Activated CD8-positive, alpha-beta memory T cell treated with anti-CD3 and anti-CD28 coated beads, Interleukin-2, amount 10 ng/mL, durations not matched to agents 7 days and 5 days (primary cell): ENCODE measurements at places on chromosomes 2 and 18.

- no peak for DNase-seq
- no peaks in the 10 kb centered on the region for H3K4me1 ChIP-seq
- H3K4me3 ChIP-seq = no peak overlapping the region
- no peak overlapping the region for H3K27ac ChIP-seq
Observed at GRCh38 chr2:206368933-206369569, 74.3 kb upstream of the ADAM23 start.

DNA sequence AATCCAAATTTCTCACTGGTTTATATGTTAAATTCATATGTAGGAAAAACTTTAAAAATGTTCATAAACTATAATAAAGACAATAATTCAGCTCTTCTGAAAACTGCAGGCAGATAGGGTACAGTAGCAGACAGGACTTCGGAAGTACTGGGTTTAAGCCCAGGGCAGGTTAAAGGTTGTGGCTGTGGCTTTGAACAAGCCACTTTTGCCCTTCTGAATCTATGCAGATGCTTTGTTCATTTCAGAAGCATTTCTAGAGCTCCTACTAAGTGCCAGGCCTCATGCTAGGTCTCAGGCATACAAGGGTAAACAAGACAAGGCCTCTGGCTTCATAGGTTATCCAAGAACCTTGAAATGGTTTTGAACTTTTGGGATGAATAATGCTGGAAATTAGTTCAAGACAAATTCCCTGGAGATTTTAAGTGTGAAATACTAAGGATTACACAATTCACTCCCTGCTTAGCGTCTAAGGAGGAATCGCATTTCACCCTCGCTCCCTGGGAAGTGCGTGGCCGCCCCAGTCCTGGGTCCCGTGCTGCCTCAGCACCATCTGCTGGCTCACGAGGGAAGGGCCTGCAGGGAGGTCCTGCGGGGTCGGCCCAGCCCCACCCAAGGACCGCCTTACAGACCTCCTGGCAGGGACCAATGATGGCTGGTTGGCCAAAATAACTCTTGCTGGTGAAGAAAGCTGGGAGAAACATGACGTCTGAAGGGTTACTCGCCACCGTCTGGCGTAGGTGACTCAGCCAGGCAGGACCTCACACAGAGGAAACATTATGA is 67.7 kb upstream of the L3MBTL4 start:
- H3K27me3 ChIP-seq = no peaks in the 10 kb centered on the region
- no peak overlapping the region for H3K4me3 ChIP-seq
- H3K4me1 ChIP-seq = no peaks in the 10 kb centered on the region
- no peak for DNase-seq

- no peaks in the 10 kb centered on the region for H3K4me1 ChIP-seq
- no peaks in the 10 kb centered on the region for H3K36me3 ChIP-seq
- no peak overlapping the region for H3K27ac ChIP-seq
- no peak overlapping the region for H3K4me3 ChIP-seq
Observed at GRCh38 chr2:37798315-37799005, 126.6 kb upstream of the RMDN2 start.

DNA sequence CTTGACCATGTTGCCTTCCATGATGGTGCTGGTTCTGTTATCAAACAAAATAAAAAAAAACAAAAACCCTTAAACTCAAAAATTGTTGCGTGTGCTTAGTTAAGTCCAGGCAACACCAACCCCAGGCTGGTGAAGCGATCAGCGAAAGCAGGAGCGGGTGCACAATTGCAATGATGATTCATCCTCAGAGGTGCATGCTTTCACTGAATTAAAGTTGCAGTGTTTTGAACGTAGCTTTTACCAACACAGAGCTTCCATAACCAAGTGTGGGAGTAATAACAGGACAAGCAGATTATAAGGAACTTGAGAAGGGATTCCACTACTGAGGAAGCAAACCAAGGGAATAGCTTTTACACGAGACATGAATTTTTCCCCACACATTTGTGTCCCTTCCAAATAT is 39.7 kb upstream of the RAPH1 start:
- DNase-seq = no peak
- H3K4me1 ChIP-seq = peaks cover 21% of the 10 kb centered on the region
- peaks cover 66% of the 10 kb centered on the region for H3K27me3 ChIP-seq
- peaks cover 15% of the 10 kb centered on the region for H3K36me3 ChIP-seq
- H3K4me3 ChIP-seq = no peak overlapping the region

DNA sequence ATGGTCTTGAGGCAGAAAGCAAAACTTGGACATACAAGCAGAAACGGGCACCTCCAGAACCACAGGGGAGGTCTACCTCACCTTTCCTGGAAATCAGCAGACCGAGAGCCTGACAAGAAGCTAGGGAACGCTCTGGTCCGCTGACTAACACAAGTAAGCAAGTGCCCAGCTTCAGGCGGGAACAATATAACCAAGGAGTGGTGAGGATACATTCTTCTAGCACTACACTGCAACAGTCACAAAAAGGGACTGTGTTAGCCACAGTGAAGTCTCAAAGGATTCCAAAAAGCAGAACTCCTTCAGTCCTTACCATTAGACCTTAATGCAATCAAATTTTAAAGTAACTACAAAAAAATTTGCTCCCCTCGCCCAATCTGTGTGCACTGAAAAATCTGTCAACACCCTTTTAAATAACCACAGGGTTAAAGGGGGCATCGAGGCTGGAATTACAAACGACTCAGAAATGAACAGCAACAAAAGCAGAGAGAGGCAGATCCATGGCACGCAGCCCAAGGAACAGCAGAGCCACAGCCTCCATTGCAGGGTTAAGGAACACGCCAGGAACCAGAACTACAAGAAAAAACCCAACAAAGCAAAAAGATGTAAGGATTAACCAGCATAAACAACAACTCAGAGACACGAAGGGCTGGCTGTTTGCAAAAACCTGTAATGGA is 7.1 kb downstream of the THAP4 start:
- H3K36me3 ChIP-seq = peaks cover 5% of the 10 kb centered on the region
- DNase-seq = no peak
- H3K4me3 ChIP-seq = no peak overlapping the region
- H3K27ac ChIP-seq = no peak overlapping the region

DNA sequence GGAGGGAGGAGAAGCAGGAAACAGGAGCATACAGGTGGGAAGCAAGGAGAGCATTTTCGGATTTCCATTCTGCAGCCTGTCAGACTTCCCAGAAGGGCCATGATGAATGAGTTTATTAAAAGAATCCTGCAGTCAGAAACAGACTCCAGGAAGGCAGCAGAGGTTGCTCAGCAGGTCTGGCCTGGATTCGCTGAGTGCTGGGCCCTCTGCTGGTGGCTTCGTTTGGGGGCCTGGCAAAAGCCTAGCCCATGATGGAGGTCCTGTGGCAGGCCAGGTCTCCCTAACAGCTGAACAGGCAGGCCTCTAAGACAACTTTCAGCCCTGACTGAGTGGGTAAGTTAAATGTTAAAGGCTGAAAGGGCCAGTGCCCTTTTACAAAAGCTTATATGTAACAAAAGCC is 108.2 kb upstream of the CAPN13 start:
- H3K4me3 ChIP-seq = no peak overlapping the region
- no peak overlapping the region for H3K27ac ChIP-seq
- H3K36me3 ChIP-seq = no peaks in the 10 kb centered on the region
- DNase-seq = no peak
- H3K27me3 ChIP-seq = no peaks in the 10 kb centered on the region

GRCh38 chr2:25285265-25286024 is 56.3 kb downstream of the DNMT3A start:
- peak overlapping the region; percentile 61 for H3K4me3 ChIP-seq
- peak overlapping the region; percentile 98 for H3K27ac ChIP-seq
- DNase-seq = no peak
- H3K4me1 ChIP-seq = peaks cover 36% of the 10 kb centered on the region

- H3K36me3 ChIP-seq = no peaks in the 10 kb centered on the region
- no peak overlapping the region for H3K4me3 ChIP-seq
- DNase-seq = no peak
- peaks cover 3% of the 10 kb centered on the region for H3K27me3 ChIP-seq
- no peak overlapping the region for H3K27ac ChIP-seq
Observed at GRCh38 chr2:160557903-160558302, 64.3 kb upstream of the RBMS1 start.

- peaks cover 25% of the 10 kb centered on the region for H3K36me3 ChIP-seq
- no peak overlapping the region for H3K27ac ChIP-seq
- no peaks in the 10 kb centered on the region for H3K27me3 ChIP-seq
- peaks cover 62% of the 10 kb centered on the region for H3K4me1 ChIP-seq
- no peak overlapping the region for H3K4me3 ChIP-seq
- DNase-seq = no peak
Observed at GRCh38 chr2:25810428-25810827, 67.9 kb downstream of the ASXL2 start.

DNA sequence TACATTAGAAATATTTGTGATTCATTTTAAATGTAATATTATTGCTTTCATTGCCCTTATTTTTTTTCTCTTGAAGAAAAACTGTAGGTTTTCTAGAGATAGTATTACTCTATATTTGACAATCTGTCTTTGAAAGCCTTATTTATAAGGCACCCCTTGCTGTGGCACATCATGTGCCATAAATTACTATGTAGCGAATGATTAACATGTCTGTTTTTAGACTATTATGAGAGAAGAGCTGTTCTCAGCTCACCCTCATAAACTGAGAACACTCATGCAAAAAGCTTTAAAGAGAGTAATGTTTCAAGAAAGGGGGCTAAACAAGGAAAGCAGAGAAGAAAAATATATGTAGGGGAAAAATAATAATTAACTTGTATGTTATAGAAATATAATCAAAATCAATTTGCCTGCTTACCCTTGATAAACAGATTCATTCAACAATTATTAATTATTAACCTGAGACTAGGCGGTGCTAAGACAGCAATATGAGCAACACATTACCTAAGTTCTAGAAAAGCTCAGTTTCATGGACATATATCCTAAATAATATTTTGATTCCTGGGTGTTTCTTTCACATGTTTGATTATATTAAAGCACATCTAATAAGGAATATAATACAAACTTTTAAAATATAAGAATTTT is 69.0 kb downstream of the RAB3GAP1 start:
- H3K27me3 ChIP-seq = no peaks in the 10 kb centered on the region
- no peak overlapping the region for H3K27ac ChIP-seq
- peaks cover 6% of the 10 kb centered on the region for H3K36me3 ChIP-seq
- DNase-seq = no peak
- H3K4me3 ChIP-seq = no peak overlapping the region

DNA sequence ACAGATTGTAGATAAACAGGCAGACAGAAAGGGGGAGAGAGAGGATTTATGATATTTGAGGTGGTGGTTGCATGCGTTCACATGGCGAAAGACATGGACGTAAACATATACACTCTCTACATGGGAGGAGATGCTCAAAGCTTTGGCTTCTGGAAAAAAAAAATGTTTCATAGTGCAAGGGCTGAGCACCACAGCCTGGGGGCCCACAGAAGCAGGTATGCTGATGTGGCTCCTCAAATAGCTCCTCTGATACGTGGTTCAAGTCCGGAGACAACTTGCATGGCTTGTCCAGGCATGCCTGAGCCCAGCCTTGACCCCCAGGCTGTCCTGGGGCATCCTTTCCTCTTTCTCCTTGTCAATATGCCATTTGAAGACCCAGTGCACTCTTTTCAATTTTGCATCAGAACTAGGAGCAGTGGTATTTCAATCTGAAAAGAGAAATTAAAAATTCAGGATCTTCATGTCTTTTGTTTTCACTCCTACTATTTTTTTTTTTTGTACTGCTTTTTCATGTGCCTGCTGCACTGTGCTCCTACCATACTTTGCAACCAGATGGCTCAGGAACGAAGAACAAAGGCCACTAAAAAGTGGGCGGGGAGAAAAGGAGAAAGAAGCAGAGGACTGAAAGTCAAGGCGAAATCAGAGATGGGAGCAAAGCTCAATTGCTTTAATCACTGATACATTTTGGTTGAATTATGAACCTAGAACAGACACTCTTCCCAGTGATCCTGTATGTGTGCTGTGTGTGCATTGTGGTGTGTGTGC is 495.7 kb upstream of the TCF4 start:
- no peaks in the 10 kb centered on the region for H3K36me3 ChIP-seq
- DNase-seq = no peak
- no peaks in the 10 kb centered on the region for H3K4me1 ChIP-seq
- no peak overlapping the region for H3K4me3 ChIP-seq
- H3K27me3 ChIP-seq = peaks cover 2% of the 10 kb centered on the region

DNA sequence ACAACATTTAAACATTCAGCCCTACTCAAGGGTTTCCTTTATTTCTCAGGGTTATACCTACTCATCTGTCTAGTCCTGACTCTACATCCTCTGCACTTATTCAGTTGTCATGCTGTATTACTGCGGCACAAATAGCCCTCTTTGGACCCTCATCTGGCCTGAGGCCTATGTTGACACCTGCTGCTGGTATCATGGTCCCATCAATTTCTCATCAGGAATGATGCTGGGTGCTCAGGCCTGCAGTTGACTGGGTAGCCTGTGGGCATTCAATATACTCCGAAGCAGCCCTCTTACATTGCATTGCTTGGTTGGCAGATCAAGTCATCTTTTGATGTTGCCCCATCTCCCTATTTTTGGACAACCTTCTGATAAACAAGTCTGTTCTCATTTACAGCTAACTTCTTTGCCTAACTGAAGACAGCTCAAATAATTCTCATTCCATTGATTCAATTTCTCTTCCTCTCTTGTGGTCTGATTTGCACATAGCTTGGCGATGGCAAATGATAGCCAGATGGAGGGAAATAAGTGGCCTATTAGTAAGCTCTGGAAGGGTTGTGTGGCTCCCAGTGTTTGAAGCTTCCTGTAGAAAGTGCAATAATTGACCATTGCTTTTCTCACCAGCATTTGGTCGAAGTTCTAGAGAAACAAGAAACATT is 19.1 kb upstream of the MC4R start:
- DNase-seq = no peak
- no peaks in the 10 kb centered on the region for H3K36me3 ChIP-seq
- no peaks in the 10 kb centered on the region for H3K4me1 ChIP-seq
- H3K27ac ChIP-seq = no peak overlapping the region
- no peak overlapping the region for H3K4me3 ChIP-seq

DNA sequence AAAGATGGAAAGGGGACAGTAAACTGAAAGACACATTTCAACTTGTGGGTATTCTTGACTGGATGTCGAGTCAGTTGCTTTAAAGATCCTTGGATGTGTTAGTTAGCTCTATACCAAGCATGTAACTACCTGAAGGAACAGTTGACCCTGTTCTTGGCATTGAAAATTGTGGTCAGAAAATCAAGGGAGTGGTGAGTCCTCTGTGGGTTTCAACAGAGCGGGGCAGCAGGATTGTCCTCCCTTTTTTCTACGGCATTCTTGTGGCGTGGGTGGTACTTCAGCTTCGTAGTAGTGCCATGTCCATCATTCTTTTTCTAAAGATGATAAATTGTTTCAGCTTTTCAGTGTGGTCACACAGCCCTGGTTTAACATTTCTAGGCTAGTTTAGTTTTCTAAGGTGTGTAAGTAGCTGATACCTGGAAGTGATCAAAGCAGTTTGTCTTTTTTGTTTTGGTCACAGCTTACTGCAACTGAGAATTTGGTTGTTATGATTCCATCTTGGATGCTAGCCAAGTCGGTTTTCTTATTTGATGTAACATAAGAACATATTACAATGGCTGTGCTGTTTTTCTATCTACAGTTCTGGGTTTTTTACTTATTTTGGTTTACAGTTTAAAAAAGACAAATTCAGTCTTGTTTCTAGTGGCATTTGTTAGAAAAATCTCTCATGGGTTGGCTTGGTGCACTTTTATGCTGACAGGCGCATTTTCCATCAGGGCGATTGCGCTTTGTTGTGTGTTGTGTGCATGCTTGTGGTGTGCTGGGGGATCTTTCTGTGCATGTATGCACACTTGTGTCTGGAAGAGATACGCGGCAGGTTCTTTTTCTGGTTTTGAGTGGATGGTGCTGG is 84.7 kb downstream of the ZNF407 start:
- H3K4me3 ChIP-seq = no peak overlapping the region
- peaks cover 30% of the 10 kb centered on the region for H3K36me3 ChIP-seq
- no peak for DNase-seq
